Stimulated activated CD4-positive, alpha-beta T cell treated with anti-CD3 and anti-CD28 coated beads, Interleukin-4, amount 100 ng/mL, for 1 hour (primary cell): ENCODE measurements at places on chromosomes 12 and 14.

- DNase-seq = no peak
Measured at GRCh38 chr14:50113381-50114035, 2.9 kb downstream of the VCPKMT start.

GRCh38 chr12:41362510-41362909 lies 174.4 kb downstream of the PDZRN4 start:
- no peak for DNase-seq

DNA sequence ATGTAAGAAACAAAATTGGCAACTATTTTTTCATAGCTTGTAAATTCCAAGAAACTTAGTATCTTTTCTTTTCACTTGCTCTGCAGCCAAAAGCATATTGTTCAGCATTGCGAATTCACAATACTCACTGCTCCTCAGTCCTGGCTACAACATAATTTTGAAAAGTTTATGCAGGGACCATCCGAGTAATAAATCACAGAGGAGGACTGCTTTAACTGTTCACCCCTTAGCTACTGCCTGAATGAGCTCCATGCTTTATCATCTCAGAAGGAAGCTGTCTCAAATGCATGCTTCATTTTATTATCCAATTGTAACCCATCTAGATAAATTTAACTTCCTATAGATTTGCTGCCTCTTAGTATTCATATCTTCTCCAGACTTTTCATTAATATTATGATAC lies 827.8 kb downstream of the DIO2 start:
- no peak for DNase-seq

GRCh38 chr12:14618983-14619382 lies 51.3 kb upstream of the PLBD1 start:
- no peak for DNase-seq

DNA sequence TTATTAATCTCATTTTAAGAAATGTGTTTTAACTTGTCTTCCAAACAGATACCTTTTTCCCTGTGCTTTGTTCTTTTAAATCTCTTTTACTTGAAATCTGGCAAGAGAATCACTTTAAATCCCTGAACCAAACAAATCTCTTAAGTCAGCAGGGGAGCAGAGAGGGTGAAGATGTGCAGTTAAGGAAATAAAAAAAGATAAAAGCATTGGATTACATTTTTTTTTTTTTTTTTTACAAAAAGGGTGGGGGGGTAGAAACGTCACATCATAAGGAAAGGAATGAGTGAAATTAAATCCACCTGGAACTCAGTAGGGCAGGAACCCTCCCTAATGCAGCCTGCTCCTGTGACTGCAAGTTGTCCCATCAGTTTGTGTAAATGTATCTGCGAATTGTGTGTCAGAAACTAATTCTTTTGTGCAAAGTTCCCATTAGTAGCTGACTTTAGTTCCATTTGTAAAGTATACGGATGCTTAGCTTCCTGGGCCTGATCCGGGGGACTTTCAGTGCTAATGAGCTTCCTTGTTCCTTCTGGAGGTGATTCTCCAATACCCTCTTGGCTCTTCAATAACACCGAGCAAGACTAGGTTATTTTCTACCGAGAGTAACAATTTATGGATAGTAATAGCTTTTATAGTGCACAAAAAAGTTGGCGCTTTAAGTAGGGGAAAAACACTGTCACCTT lies 1.5 kb downstream of the TTC6 start:
- DNase-seq = no peak

DNA sequence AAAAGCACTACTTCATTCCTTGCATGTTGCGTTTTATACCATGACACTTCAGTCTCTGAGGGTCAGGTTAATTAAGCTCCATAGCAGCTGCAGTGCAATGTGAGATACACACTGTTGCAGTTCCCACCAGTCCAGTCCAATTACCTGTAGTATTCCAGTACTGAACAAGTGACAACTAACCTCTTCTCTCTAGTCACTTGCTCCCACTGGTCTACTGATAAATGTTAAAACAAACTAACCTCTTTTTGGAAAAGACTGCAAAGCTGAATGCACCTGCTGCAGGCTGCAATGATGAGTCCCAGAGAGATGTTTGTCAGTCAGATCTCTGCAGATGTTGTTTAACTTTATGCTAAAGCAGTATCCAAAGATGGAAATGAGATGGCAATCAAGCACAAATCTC lies 7.9 kb downstream of the NOVA1 start:
- DNase-seq = no peak

DNA sequence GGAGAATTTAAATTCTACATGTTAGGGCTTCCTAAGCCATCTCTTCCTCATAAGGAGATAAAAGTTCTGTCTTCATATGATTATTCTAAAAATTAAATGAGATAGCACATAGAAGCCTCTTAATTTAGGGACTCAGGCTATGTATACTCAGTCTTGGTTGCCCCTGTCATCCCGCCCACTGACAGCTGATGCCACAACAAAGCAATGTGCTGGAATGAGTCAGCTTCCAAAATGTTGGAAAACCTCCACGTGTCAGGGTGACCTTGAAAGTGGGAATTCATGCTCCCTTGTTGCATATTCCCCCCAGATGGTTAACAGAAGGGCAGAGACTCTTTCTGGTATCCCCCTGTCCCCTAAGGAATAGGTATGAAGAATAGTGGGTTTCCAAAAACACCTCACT lies 238.0 kb upstream of the DDHD1 start:
- DNase-seq = no peak

- no peak for DNase-seq
Measured at GRCh38 chr12:91627225-91627624, 444.6 kb upstream of the DCN start.

DNA sequence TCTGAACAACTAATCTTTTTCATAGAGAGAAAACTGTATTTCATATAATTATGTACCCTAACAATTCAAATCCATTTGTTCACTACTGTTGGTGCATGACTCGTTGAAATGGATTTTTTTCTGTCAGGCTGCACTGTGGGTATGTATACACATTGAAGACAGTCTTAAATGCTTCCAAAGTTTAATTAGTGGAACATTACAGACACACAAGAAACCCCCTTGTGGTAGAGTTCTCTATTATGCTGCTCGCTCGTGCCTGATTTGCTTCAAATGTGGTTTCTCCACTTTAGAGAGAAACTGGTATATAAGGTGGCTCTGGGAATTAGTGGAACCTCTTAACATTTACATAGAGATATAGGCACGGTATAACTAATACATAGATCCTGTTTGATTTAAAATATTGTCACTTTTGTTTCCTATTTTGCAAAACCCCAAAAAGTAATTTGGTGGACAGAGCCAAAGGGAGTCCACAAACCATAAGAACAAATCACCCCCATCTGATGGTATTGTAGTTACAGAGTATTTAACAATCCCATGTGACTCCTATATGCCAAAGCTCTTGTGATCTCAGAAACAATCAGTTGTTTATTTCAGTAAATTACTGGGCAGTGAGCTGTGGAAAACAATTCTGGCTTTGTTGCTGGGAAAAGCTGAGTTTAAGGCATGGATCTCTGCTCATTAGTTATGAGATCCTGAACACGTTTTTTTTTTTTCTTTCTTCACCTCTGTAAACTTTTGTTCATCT lies 159.5 kb downstream of the BRMS1L start:
- DNase-seq = no peak

DNA sequence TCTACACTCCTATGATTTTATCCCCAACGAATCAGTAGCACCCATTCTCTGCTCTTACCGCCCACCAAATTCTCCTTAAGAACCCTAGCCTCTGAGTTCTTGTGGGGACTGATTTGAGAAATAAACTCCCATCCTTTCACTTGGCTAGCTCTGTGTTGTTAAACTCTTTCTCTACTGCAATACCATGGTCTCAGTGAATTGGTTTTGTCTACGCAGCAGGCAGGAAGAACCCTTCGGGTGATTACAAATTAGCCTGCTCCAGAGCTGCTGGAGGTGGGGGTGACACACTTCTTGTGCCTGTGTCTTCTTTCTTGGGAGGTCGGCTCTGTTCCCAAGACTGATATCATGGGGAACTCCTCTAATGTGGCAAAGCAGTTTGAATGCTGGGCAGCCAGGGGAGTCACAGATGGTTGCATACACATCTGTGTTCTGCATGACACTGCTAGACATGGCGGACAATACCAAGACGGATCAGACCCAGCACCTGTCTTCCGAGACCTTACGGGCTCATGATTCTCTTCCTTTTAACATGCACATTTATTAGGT lies 1.6 kb upstream of the C1S start:
- DNase-seq = no peak

DNA sequence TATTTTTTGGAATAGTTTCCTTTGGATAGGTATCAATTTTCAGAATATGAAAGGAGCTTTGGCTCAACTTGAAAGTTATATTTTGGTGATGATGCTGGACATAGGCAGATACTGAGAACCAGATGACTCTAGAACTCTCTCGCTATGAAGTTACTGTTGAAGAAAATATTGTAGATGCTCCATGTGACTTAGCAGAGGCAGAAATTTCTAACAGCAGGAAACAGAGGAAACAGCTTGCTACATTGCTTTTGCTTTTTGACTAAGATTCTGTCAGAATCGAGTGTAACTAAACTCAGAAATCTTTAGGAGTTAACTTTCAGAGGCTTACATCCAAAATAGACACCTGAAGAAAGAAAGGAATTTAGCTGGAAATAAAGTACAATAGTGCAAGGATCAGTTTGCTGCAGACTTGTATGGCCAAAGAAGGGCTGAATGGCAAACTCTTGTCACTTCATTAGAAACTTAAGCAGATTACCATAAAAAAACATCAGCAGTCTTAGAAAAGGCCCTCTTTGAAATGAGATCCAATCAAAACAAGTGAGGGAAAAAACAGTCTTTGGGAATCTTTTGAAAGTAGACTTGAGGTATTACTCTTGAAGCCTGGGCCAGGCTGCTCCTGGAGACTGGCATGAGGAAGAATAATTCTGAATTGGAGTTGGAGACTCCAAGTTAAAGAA lies 911.8 kb downstream of the FSCB start:
- no peak for DNase-seq

- no peak for DNase-seq
Measured at GRCh38 chr12:104887452-104887851, 70.6 kb downstream of the SLC41A2 start.

GRCh38 chr12:3315201-3315661 lies 175.8 kb upstream of the PRMT8 start:
- DNase-seq = no peak

DNA sequence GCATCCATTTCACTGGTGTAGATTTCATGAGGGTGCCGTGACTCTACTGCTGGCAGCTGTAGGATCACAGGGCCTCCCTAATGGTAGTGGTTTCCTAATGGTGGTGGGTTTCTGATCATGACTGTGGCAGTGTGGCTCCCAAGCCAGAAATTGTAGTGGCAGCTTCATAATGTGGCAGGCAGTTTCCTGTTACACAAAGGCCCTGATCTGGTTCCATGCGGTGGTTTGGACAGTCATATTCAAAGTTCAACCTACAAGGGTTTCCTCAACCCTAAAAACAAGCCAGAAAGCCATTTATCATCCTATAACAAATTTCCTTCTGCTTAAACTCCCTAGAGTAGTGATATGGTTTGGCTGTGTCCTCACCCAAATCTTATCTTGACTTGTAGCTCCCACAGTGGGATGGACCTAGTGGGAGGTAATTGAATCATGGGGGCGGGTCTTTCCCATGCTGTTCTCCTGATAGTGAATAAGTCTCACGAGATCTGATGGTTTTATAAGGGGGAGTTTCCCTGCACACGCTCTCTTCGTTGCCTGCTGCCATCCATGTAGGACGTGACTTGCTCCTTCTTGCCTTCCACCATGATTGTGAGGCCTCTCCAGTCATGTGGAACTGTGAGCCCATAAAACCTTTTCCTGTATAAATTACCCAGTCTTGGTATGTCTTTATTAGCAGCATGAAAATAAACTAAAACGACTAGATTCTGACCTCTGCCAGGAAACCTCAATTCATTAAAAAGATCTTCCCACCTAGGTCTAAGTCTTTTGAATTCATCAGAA lies 257.1 kb downstream of the EFCAB11 start:
- no peak for DNase-seq

GRCh38 chr14:38828183-38828827 lies 274.7 kb downstream of the SEC23A start:
- no peak for DNase-seq

- DNase-seq = no peak
Measured at GRCh38 chr12:4024701-4025100, 151.5 kb upstream of the PARP11 start.

DNA sequence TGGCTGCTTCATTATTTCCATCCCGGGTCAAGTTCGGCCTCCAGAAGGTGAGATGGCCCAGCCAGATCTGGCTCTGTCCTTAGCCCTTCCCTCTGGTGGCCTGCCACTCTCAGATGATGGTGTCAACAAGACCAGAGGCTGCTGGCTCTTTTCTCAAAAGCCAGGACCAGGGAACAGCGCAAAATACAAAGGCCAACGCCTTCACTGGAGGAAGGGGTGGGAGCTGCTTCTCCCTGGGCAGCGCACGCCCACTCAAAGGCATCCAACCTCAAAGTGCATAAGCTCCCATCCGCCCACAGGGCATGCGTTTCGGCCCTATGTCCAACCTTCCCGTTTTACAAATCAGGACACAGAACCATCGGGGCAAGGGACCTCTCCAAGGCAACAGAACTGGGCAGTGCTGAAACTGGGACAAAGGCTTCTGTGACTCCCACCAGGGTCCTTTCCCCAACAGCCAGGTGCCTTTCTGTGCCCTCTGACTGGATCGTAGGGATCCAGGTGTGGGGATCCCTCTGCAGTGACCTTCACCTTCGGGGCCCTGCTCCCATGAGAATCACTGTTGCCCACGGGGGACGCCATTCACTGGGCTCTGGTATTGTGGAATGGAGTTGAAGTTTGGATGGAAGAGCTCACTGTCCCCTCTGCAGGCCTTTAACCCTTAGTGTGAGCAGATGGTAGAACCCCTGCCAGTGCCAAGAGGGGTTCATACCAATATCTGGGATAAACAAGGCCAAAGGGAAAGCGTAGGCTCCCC lies 76.8 kb downstream of the NINJ2 start:
- DNase-seq = no peak

DNA sequence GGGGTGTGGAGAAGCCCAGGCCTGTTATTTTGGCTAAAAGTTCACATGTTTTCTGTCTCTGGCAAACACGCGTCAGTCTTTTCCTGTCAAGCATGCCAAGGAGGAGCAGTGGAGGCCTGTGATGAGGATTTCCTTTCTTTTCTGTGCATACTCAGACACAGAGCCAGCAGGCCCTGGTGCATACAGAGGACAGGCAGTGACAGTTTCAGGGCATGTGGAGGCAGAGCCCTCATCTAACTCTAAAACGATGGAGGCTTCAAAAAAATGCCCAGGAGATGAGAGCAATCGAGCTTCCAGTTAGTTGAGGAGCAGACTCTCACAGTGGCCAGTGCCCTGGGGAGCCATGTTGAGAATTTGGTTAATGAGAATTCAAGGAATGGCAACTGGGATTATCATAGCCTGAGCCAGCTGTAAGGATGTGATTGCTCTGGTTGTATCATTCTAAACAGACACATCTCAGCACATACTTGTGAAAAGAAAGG lies 66.5 kb downstream of the TRAFD1 start:
- DNase-seq = no peak
